ENCODE measurements at places on chromosomes 7 and 10. TPM values are rescaled to one million over a fixed set of nuclear protein-coding genes. Genes with fewer than 3 reads are reported as not detected.
A peak's percentile ranks its signal among the peaks of the same experiment; 100 is the strongest.

GRCh38 chr10:44198780-44199097 is 186.2 kb downstream of the CXCL12 start:
- no peak overlapping the region for H3K4me3 ChIP-seq
- no peak overlapping the region for H3K27ac ChIP-seq
- H3K36me3 ChIP-seq, result no peaks in the 10 kb centered on the region

GRCh38 chr10:6383096-6383812 is 180.5 kb downstream of the PFKFB3 start:
- H3K4me1 ChIP-seq, result peaks cover 8% of the 10 kb centered on the region
- no peak overlapping the region for H3K4me3 ChIP-seq
- H3K27me3 ChIP-seq, result no peaks in the 10 kb centered on the region
- no peaks in the 10 kb centered on the region for H3K36me3 ChIP-seq

DNA sequence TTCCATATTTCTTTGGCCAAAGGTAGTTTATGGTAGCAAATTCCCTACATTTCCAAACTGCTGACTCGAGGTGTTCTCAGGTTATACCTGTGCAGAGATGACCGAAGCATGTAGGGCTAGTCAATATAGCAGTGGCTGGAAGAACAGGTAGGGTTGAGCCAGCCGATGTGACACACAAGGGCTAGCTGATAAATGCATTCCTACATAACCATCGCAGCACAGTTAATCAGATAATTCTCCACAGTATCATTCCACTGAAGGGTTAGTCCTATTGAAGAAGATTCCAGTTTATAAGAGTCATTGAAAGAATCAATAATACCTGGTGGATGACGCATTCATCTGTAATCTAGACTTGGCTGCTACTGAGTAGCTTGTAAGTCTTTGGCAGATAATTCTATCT is 220.0 kb downstream of the KIF20B start:
- H3K4me3 ChIP-seq, result no peak overlapping the region
- H3K27me3 ChIP-seq, result no peaks in the 10 kb centered on the region
- H3K27ac ChIP-seq, result no peak overlapping the region
- no peaks in the 10 kb centered on the region for H3K4me1 ChIP-seq
- no peak for DNase-seq

DNA sequence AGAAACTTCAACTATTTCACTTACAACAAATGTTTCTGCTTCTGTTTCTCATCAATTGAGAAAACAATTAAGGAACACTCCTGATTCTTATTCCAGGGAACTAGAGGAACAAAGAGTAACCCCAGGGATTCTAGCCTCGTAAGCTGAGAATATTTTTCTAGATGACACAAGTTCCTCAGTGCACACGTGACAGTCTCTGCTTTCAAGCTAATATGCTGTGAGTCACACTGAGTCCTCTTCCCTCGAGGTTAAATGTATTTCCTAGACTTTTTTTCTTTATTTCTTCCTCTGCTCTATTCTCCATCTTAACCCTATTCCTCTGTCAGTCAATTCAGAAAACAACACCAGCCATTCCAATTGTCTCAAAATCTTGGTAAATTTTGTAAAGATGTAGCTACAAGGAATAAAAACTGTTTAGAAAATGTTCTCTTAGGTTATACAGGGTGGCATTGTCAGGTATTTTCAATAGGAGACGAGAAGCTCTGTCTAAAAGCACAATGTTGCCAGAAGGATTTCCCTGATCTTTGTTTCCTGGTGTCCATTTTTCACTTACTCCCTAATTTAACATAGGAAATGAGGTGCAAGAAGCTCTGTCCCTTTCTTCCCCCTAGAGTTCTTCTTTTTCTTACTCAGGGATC is 5.8 kb upstream of the C1GALT1 start:
- H3K36me3 ChIP-seq, result peaks cover 3% of the 10 kb centered on the region
- H3K27me3 ChIP-seq, result no peaks in the 10 kb centered on the region

DNA sequence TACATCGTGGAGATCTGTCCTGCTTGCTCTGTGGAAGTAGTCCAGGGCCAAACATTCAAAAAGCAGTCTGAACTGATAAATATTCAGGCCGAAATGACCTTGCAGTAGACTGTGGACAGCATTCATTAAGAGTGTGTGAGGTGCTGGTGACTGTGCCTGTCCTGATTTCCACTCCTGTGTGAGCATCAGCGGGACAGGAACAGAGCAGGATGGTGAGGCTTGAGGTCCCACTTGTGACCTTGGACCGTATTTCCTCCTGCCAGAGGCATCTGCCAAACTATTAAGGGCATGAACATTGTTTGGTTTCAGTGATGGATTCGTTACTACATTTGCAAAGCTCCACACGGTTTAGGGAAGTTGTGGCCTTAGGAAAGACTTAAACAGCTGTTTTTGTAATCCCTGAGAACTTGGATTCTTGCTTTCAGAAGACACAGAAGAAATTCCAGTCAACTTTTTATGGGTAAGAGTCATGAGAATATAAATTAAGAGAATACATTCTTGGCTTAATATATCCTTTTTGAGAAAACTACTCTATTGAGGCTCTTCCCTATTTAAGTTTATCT is 32.8 kb downstream of the CCNY start:
- H3K27ac ChIP-seq, result no peak overlapping the region
- H3K4me3 ChIP-seq, result no peak overlapping the region
- peaks cover 8% of the 10 kb centered on the region for H3K4me1 ChIP-seq
- DNase-seq, result no peak

GRCh38 chr7:116766881-116767280 is 94.9 kb downstream of the MET start:
- no peaks in the 10 kb centered on the region for H3K27me3 ChIP-seq
- H3K27ac ChIP-seq, result no peak overlapping the region
- H3K36me3 ChIP-seq, result no peaks in the 10 kb centered on the region
- H3K4me1 ChIP-seq, result no peaks in the 10 kb centered on the region
- H3K4me3 ChIP-seq, result no peak overlapping the region
- no peak for DNase-seq

DNA sequence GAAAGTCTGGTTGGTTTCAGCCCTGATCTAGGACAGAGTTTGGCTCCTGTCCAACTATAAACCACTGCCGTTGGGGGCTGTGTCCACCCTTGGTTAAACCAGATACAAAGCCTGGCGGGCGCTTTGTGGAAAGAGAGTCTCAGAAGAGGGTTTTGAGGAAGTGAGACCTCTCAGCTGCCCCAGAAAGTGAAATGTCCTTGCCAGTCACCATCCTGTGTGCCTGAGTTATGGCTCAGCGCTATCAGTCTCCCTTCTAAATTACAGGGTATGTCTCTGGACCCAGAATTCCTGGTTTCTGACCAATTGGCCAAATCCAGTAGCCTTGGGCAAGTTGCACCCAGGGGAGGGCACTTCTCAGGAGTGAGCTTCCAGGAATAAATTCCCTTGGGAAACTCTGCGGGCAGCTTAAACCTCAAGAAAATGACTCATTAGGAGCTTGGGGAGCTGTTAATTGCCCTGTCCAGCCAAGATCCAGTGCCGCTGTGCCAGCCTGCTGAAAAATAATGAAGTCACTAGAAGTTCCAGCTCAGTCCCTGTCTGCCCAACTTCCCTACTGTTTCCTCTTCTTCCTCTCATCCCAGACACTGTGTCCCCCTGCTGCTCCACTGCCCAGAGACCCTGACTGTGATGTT is 66.7 kb upstream of the PDZD8 start:
- DNase-seq, result peak; percentile 59
- H3K27ac ChIP-seq, result no peak overlapping the region
- H3K27me3 ChIP-seq, result no peaks in the 10 kb centered on the region
- no peaks in the 10 kb centered on the region for H3K36me3 ChIP-seq
- H3K4me1 ChIP-seq, result no peaks in the 10 kb centered on the region
- no peak overlapping the region for H3K4me3 ChIP-seq

GRCh38 chr10:121414366-121415062 is 183.7 kb downstream of the FGFR2 start:
- H3K4me1 ChIP-seq, result no peaks in the 10 kb centered on the region
- H3K27ac ChIP-seq, result no peak overlapping the region
- H3K27me3 ChIP-seq, result no peaks in the 10 kb centered on the region
- no peaks in the 10 kb centered on the region for H3K36me3 ChIP-seq

DNA sequence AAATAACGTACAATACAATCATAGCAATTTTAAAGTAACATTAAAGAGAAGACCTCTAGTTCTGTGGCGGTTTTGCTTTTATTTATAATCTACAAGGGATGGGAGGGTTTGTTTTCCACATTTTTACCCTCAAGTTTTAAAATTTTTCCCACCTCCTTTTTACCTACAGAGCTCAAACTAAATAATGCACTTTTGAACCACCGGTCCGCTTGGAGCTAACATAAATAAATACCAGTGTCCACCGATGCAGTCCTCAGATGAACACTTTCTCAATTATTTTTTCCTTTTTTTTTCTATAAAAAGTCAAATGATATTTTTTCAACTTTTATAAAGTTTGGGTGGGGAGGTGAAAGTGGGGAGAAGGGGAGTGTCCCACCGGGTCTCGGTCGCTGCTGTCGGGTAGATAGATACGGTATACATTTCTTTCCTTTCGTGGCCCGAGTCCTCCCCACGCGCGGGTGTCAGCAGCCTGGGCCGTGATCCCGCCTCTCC is 3.3 kb downstream of the ZNF503 start:
- H3K27ac ChIP-seq, result peak overlapping the region; percentile 49
- no peaks in the 10 kb centered on the region for H3K36me3 ChIP-seq
- H3K4me1 ChIP-seq, result no peaks in the 10 kb centered on the region
- no peak for DNase-seq

- H3K4me3 ChIP-seq, result no peak overlapping the region
- no peaks in the 10 kb centered on the region for H3K36me3 ChIP-seq
- no peak overlapping the region for H3K27ac ChIP-seq
- no peaks in the 10 kb centered on the region for H3K27me3 ChIP-seq
- no peaks in the 10 kb centered on the region for H3K4me1 ChIP-seq
These were observed 95.7 kb downstream of the SLIT1 start for GRCh38 chr10:97090035-97090434.

DNA sequence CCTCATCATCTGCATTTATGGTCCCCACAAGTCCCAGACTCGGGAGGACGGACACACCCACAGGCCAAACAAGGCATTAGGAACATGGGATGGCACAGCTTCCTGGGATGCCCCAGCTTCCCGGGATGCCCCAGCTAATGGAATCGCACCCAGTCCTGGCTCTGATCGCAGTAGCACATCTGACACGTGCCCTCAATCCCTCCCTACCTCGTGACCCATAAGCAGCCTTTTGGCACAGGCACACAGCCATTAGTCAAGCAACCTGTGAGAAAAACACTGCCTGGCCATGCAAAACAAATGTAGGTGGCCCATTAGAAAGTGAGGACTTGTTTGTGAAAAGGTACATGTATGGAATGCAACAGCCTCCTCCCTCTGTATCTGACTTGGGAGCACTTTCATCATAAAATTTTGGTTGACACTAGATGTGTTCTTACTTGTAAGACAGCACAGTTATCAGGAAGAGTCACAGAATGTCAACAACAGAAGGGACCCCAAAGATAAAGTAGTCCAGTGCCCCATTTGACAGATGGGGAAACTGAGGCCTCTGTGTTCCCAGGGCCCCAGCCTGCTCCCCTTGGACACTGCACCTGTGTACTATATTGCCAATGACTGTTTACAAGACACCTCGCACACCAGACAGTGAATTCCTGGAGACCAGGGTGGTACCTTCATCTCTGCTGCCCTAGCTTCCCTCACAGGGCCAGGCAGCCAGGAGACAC is 34.4 kb downstream of the DLG5 start:
- no peaks in the 10 kb centered on the region for H3K27me3 ChIP-seq
- no peak overlapping the region for H3K27ac ChIP-seq
- no peak for DNase-seq
- peaks cover 3% of the 10 kb centered on the region for H3K4me1 ChIP-seq
- H3K36me3 ChIP-seq, result no peaks in the 10 kb centered on the region
- H3K4me3 ChIP-seq, result no peak overlapping the region

GRCh38 chr10:126618466-126618865 is 52.0 kb downstream of the C10orf90 start:
- no peak for DNase-seq
- no peak overlapping the region for H3K27ac ChIP-seq
- H3K4me1 ChIP-seq, result no peaks in the 10 kb centered on the region
- no peak overlapping the region for H3K4me3 ChIP-seq
- no peaks in the 10 kb centered on the region for H3K36me3 ChIP-seq

DNA sequence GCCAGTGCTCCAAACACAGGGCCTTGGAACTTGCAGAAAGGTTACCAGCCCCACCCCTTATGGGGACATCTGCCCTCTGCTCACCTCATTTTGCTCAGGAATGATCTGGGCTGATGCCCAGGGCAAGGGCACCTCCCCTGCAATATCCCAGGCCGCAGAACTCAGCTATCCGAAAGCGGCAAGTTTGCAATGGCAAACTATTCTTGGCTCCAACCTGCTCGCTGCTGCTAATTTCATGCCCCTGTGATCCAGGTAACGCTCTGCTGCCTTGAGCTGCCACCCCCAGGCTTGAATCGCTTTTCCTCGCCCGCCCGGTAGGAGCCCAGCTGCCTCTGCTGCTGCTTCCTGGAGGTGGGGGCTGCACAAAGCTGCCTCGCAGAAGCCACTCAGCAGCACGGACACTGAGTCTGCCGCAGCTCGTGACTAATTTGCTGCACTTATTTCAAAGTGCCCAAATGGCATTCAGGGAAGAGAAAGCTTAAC is 18.2 kb downstream of the SLC29A3 start:
- H3K27me3 ChIP-seq, result no peaks in the 10 kb centered on the region
- H3K4me1 ChIP-seq, result no peaks in the 10 kb centered on the region
- H3K36me3 ChIP-seq, result no peaks in the 10 kb centered on the region
- no peak overlapping the region for H3K27ac ChIP-seq

DNA sequence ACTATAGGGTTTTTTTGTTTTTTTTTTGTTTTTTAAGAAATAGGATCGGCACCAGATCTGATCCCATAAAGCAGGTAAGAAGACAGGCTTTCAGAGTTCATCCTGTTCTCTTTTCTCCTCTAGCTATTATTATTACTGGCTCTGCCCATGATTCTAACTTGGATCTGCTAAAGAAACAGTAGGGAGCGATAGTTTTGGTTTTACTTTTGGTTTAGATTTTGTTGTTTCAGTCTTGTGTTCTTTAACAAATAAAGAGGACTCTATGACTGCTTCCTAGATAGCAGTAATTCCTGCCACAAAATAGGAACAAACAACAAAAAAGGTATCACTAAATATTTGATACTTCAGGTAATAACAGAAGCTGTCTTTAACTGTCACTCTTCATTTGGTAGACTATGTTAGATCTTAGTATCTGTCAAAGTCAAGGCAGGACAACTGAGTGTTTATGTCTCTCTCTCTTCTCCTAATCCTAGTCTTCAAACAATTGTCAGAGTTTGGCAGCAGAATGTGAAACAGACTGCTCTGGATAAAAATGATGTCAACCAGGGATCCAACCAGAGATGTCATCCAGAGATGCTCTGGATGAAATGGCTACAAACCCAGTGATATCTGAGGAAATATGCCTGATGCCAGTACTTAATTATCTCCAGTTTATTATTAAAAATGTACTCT is 99.8 kb downstream of the KMT2C start:
- H3K4me1 ChIP-seq, result peaks cover 3% of the 10 kb centered on the region
- no peaks in the 10 kb centered on the region for H3K27me3 ChIP-seq
- no peak overlapping the region for H3K4me3 ChIP-seq
- no peak for DNase-seq

- H3K27ac ChIP-seq, result no peak overlapping the region
- H3K4me1 ChIP-seq, result no peaks in the 10 kb centered on the region
- H3K27me3 ChIP-seq, result no peaks in the 10 kb centered on the region
- DNase-seq, result no peak
- H3K4me3 ChIP-seq, result no peak overlapping the region
These were observed 73.1 kb downstream of the RAMP3 start for GRCh38 chr7:45230611-45231165.

UCMA gene
- not detected for total RNA-seq

TRIM50 gene
- 2.2 TPM for total RNA-seq

TMEM229A gene
- total RNA-seq, result not detected

LIPN gene
- 0.58 TPM for total RNA-seq

PNLIPRP1 gene
- total RNA-seq, result 0.94 TPM

HMX3 gene
- not detected for total RNA-seq

NEUROD6 gene
- total RNA-seq, result not detected

All from aorta (tissue), 5 donors.